NCI-H187 treated with DMSO at 0.1 percent for 48 hours (cell line): ENCODE measurements at places on chromosomes 3 and 15.
A peak's percentile ranks its signal among the peaks of the same experiment; 100 is the strongest.

GRCh38 chr3:183534249-183534648 lies 21.3 kb downstream of the KLHL6 start:
- no peak for DNase-seq

GRCh38 chr3:126134219-126134975 lies 46.0 kb downstream of the ALDH1L1 start:
- DNase-seq, result peak; percentile 3

DNA sequence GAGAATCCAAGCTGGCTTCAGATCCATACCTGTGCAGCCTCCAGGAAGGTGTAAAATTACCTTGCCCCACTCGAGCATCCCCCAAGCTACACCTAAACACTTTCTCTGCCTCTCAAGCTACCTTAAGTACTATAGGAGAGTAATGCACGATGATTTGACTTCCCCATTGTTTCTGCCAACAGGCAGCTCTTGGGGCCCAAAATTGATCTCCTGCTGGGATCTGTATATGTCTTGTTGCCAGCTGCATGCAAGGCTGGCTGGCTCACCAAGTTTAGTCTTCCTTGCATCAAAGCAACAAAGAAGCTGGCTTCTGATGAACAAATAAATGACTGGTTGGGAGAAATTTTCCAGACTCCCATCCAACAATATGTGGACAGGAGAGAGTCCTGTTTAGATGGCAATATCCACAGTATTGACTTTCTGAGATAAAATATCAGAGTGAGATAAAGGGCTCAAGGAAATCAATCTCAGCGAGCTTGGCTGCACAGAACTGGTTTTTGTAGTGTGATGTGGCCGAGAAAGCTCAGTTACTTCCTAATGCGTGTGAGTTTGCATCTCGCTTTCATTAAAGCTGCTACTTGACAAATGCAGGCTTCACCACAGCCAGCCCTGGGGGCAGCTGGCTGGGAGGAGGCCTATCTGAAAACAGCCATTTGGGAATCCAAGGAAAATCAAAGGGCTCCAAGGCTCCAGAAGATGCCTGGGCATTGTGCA lies 140.7 kb downstream of the MINAR1 start:
- DNase-seq, result peak; percentile 37

- no peak for DNase-seq
Measured at GRCh38 chr15:70100474-70101341, 3.0 kb upstream of the TLE3 start.
